GM06990 (cell line): ENCODE measurements at places on chromosomes 6 and 20.

DNA sequence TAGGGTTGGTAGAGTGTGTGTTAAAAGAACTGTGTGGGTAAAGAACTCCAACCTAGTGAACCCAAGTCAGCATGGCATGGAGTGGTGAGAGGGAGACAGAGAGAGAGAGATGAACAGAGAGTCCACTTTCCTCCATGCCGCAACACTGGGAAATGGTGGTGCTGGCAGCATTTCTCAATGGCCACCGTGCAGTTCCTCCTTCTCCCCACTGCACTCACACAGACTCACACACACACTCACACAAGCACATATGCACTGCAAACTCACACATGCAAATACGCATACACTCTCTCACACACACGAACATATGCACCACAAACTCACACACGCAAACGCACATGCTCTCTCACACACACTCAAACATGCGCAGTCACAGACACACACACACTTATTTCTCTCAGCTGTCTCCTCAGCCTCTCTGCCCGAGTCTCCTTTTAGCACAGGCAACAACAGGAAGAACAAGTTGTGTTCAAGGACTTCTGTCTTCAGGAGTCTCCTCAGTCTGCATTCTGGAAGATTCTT, 66.5 kb upstream of the LY86 start:
- DNase-seq: no peak

DNA sequence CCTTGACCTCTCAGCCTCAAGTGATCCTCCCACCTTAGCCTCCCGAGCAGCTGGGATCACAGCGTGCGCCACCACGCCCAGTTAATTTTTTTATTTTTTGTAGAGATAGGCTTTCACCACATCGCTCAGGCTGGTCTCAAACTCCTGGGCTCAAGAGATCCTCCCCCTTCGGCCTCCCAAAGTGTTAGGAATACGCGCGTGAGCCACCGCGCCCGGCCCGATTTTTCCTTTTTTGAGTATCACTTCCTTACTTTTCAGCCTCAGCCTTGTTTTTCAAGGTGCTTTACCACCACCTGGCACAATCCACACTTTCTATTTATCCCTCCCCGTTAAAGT, 791 bp upstream of the STX11 start:
- no peak for DNase-seq

DNA sequence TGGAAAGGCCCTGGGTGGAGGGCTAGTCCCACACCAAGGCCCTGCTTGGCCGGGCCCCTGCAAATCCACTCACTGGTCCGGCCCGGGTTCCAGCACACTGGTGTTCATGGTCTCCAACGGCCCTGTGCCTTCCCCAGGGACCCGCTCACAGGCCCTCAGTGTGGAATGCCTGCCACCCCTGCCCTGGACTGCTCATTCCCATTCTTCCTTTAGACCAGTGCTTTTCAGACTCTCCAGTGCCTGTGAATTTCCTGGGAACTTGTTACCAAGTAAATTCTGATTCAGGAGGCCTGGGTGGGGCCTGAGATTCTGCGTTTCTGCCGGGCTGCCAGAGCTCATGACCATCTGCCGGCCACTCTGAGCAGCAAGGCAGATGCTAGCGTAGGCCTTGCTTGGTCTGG, 5.7 kb upstream of the PXDC1 start:
- DNase-seq: no peak

- DNase-seq: no peak
These were observed 6.0 kb downstream of the GJA1 start for GRCh38 chr6:121441477-121441876.

GRCh38 chr6:160122744-160123143, 1.1 kb downstream of the SLC22A1 start:
- DNase-seq: no peak

GRCh38 chr6:160788806-160789205, 86.8 kb downstream of the PLG start:
- DNase-seq: no peak

- no peak for DNase-seq
These were observed 19.8 kb downstream of the NFYA start for GRCh38 chr6:41092421-41093140.

DNA sequence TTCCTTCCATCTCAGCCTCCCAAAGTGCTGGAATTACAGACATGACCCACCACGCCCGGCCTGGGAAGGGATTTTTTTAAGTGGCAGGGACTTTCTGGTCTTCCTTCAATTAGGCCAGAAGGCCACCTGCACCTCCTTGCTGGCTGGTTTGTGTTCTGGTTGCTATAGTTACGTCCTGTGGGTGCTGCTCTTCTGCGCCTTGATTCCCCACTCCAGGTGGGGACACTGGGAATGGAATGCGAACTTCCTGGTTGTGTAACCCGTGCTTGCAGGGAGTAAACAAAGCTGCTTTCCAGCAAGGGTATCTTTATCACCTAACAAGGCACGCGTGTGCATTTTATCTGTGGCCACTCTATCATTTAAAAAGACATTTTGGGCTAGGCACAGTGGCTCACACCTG, 117.7 kb downstream of the PLEKHG1 start:
- no peak for DNase-seq

DNA sequence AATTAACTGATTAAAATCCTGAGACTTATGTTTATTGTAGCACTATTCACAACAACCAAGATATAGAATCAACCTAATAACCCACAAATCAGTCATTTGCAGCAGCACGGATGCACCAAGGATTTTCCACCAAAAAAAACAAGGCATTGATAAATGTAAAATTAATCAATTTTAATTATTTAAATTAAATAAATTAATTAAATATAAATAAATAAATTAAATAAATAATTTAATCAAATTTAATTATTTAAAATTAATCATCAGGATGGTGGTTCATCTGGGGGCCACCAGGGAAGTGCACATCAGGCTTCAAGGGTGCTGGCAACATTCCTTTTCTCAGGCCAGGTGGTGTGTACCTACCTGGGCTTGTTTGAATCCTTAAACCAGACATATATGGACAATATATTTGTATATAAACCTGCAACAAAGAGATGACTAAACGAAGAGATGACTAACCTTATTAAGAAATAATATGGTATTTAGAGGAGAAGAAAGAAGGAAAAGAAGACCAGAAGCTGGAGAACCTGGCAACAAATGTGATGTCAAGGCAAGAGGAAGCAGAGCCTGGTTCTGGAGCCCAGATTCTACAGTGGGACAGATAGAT, 89.2 kb downstream of the CD164 start:
- DNase-seq: no peak

DNA sequence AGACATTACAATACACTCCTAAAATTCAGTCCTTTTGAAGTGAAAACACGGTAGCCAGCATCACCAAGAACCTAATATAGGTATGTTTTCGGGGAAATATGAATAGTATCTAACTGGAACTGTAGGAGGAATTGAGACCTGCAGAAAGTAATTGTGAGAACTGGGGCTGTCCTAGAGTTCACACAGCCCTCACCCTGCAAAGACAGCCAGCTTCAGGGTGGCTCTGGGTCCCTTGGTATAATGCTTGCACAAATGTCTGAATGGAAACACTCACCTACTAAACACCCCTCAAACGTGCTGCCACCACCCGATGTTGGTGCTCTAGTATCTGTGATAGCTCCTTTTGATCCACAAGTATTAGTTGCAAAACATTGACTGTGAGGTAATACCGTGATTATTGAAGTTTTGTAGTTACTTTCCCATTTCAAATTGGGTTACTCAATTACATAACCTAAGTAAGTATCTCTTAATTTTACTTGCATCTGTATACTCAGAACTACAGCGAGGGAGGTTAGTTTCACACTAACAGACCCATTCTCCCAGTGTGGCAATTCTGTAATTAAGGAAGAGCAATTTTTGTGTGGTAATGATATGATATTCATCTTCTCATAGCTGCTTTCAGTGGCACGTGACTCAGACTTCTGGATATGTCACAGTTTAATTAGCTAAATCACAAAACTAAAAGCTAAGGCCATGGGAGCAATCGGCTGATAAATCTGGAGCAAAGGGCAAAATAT, 129.5 kb downstream of the INSM1 start:
- DNase-seq: no peak
